CD4-positive, alpha-beta memory T cell (primary cell): ENCODE measurements at places on chromosomes 4 and X.

DNA sequence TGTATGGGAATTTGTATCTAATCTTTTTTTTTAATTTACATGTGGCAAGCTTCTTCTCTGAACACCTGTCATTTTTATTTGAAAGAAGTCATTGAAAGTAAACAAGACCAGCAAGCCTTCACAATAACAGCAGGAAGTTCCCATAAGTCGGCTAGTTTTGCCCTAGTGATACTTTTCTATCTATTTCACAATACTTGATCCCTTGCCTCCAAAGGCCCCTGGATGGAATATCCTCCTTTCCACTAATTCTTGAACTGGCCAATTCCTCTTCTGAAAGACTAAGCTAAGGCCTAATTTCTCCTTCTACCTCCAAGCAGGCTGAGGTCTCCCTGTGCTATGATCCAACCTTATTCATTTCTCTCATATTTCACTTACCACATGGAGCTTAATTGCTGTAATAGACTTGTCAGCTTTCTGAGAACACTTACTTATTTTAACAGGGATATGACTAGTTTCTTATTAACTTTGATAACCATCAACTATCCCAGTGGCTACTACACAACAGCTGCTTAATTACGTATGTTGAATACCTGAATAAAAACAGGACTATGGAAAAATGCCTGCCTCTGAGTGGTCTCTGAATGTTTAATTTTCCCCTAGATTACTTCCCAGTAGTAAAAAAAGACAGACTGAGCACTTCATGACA lies 194.2 kb downstream of the MAD2L1 start:
- no peak for DNase-seq

DNA sequence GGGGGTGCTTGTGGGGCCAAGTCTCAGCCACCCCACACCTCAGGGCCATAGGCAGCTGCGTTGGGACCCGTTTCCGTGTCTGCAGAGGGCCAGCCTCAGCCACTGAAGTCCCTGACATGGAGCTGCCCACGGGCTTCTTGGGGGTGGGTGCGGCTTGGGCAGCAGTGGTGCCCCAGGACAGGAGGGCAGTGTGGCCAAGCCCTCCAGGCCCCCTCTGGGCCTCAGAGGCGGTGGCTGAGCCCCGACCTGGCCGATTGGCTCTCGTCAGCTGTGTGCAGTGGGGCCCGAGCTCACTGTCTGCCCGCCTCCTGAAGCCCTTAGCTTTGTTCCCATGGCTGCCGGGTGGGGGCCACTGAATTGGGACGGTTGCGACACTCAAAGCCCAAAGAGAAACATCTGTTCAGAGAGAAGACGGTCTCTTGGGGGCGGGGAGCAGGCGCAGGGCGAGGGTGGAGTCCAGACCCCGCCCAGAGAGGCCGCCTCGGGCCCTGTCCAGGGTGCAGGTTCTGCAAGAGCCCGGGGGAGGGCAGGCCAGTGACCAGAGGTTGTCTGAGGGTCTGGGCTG lies 9.1 kb downstream of the FGFR3 start:
- no peak for DNase-seq

- no peak for DNase-seq
Observed at GRCh38 chr4:22488106-22488505, 27.8 kb downstream of the ADGRA3 start.

- no peak for DNase-seq
Observed at GRCh38 chr4:56289934-56290333, 97.4 kb downstream of the AASDH start.

DNA sequence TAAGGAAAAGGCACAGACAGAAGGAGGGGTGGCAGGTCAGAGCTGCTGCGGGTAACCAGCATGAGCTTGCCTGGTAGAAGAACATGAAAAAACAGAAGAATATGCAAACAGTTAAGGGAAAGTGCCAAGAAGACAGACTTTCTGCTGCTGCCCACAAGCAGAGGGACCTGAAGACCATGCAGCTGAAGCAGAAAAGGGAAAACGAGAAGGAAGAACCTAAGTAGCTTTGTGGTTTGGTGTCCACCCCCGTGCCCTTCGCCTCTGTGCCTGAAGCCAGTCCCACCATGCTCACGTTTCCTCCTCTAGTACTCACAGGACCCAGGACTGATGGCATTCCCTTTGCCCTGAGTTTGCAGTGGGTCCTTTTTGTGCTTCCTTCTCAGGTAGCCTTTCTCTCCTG lies 62.8 kb downstream of the UBA6 start:
- DNase-seq, result no peak

DNA sequence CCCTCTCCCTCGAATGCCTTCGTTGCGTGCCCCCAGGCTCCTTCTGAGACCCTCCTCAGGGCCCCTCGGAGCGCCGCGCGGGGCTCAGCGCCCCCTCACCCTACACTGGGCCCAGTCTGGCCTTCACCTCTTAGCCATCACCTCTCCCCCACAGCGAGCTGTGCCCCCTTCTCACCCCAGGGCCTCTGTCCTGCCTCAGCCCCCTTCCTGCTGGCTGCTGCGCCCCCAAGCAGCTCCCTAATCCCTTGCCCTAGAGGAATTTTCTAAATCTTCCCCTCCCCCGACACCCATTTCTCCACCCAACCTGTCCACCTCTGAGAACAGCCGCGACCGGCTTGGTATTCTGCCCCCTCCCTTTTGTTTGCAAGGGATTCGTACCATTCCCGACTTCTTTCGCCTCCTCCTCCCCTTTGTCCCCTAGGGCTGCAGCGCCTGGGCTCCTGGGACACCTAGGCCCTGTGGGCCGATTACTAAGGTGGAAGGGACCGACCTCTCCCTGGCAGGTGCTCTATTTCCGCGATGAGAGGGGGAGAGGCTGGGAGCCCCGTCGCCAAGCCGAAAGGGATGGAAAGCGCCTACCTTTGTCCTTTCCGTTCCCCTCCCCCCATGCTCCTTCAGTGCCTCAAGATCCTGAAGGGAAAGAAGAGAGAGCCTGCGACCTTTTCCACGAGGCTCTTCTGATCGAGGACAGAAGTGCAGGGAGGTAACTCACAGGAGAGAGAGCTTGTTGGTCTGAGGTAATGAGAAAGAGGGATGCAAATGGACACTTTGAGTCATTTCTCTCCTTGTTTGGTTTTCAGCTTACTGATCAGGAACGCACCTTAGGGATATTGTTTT lies 10.9 kb downstream of the DLG3 start:
- DNase-seq, result no peak

GRCh38 chr4:174260099-174260498 lies 23.4 kb downstream of the FBXO8 start:
- DNase-seq, result no peak

DNA sequence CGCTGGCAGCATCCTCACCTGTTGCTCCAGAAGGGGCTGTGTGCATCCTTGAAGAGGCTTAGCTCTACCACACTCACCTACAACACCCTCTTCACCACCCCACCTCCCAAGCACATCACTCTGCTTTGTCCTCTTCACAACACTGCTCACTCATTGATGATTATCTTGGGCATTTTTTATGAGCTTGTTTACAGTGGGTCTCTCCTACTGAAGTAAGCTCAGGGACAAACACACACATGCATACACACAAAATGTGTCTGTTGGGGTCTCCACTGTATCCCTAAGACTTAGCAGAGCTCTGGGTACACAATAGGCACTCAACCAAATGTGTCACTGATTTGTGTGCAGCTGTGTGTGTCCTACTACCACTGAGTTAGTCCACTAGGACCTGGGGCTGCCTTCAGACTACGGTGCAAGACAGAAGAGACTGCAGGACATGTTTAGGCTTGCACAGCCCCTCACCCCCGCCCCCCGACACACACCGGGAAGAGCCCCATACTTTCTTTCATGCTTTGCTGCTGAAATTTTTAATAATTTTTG lies 1.3 kb upstream of the GABRE start:
- DNase-seq, result no peak
